ENCODE measurements at places on chromosomes 3 and 15.

GRCh38 chr3:143849854-143850549, 1.7 kb upstream of the SLC9A9 start:
- DNase-seq: peak; percentile 68

GRCh38 chr3:159904455-159904854, 84.2 kb upstream of the IL12A start:
- DNase-seq: no peak

DNA sequence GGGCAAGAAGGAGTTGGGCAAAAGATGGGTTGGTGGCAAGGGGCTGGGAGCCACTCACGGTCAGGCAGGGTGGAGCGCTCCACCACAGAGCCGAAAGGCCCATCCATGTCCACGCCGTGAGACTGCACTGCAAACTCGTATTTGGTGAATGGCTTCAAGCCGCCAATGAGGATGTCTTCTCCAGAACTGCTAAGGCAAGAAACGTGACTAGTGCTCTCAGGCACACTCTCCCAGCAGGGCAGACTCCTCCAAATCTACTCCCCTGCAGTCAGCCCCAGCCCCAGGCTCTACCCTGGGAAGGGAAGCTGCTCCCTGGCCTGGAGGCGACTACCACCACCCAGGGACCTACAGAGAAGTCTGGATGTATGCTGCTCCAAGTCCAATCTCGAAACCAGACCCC, 11.4 kb upstream of the IGDCC3 start:
- DNase-seq: no peak

DNA sequence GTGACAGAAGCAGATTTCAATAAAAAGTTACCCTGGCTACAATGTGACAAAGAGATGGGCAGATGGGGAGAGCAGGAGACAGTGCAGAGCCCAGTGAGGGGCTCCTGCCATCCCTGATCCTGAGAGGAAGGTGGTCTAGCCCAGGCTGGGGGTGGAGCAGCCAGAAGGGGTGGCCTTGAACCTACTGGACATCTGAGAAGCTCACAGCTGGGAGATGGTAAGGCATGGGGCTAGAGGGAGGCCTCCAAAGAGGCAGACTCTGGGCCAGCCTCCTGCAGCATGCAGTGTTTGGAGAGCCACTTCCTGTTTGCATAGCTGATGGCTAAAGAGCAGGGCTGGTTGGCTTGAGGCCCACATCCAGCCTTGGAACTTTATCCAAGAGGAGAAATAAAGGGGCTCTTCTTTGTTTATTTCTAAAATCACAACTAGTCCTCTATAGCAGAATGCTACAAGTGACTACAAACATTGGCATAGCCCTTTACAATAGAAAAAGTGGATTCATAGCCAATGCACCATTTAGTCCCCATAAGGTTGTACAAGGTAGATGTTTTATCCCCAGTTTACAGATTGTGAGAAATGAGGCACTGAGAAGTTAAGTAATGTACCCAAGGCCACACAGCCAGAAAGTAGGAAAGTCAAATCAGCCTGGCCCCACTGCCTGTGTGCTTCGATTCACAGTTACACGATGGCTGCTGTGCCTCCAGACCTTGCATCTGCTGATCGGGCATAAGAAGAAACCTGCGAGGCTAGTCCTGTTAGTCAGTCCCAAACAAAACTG, 4.6 kb downstream of the EFCC1 start:
- DNase-seq: no peak

GRCh38 chr15:77851691-77852090, 219.0 kb upstream of the LINGO1 start:
- peak; percentile 88 for DNase-seq

- DNase-seq: peak; percentile 38
Measured at GRCh38 chr3:34008836-34009809, 210.7 kb downstream of the PDCD6IP start.

DNA sequence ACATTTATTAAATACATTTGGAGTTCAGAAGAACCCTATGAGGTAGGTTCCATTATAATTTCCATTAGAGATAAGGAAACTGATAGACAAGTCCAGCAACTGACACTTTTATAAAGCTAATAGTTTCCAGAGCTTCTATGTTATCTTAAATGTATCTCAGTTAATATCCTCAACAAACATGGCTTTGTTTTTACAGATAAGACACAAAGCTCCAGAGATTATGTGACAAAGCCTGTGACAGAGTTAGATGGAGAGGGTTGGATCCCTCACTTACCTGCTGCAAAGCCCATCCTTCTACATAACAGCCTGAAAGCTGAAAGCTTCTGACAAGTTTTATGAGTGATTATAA, 473 bp upstream of the COMMD2 start:
- no peak for DNase-seq

- no peak for DNase-seq
Measured at GRCh38 chr3:10249833-10250232, 1.6 kb downstream of the TATDN2 start.

DNA sequence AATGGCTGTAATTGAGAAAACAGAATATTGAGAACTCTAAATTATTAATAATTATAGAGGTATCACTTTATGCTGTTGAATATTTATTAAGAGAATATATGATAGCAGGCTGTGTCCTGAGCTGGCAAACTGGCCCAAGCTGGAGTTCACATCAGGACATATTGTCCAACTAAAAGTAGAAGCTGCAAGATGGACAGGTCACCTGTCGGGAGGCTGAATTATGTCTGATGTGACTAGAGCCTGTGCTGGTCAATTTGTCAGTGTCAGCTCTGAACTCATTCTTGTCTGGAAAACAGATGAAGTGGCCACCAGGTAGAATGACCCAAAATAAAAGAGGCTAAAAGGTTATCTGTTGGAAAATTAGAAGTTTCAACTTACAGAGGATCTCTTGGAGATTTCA, 392.2 kb downstream of the LRTM1 start:
- DNase-seq: no peak

- no peak for DNase-seq
Measured at GRCh38 chr15:67520321-67521028, 456 bp upstream of the C15orf61 start.

- DNase-seq: no peak
Measured at GRCh38 chr3:190580417-190580816, 66.5 kb downstream of the IL1RAP start.

- DNase-seq: peak; percentile 31
Measured at GRCh38 chr3:151283907-151284461, 5.6 kb upstream of the P2RY14 start.

DNA sequence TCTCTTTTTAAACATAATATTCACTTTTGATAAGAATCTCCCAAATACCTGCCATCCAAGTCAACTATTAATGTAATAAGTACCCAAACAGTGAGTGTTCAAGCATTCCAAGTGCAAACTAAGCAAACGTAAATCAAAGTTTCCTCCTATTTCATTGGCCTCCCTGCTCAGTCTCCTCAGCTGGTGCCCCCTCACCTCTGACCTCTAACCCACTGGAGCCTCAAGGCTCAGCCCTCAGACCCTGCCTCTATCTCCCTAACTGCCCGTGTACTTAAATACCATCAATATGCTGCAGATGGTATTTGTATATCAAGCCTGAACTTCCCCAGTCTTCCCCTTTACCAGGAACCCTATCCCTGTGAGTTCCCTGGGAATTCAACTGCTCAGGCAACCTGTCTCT, 31.8 kb downstream of the CHSY1 start:
- no peak for DNase-seq

GRCh38 chr3:130971208-130971607, 55.4 kb downstream of the ASTE1 start:
- DNase-seq: no peak

DNA sequence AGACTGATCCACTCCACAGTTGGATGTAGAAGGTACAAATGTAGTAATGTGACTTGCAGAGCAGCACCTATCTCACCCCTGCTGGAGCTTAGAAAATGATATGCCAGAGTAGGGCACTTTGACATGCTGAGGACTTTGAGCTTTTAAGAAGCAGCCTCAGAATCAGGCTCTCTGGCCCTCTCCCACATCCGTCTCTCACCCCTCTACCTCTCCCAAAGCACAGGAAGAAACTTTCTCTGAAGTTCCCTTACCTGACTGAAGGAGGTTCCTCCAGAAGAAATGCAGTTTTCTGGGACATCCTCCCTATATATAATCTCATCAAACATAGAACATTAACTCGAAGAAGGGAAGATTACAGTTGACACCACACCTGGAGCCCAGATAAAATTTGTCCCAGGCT, 98.4 kb upstream of the PEX5L start:
- no peak for DNase-seq

DNA sequence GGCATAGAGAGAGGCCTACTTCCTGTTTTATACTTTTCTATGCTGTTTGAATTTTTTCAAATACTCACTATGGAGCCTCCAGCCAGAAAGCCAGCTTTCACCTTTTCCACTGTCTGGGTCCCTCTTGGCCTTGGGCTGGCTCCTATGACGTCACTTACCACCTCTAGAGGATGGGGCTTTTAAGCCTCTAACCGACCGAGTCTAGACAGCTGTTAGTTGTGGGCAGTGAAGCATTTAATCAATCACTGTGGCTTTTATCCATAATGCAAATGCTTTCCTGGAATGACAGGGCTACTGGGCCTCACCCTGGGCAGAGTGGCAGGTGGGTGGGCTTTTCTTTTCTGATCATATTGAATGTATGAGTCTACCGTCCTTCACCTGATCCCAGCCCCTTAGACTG, 61.9 kb downstream of the LRRK1 start:
- DNase-seq: no peak

DNA sequence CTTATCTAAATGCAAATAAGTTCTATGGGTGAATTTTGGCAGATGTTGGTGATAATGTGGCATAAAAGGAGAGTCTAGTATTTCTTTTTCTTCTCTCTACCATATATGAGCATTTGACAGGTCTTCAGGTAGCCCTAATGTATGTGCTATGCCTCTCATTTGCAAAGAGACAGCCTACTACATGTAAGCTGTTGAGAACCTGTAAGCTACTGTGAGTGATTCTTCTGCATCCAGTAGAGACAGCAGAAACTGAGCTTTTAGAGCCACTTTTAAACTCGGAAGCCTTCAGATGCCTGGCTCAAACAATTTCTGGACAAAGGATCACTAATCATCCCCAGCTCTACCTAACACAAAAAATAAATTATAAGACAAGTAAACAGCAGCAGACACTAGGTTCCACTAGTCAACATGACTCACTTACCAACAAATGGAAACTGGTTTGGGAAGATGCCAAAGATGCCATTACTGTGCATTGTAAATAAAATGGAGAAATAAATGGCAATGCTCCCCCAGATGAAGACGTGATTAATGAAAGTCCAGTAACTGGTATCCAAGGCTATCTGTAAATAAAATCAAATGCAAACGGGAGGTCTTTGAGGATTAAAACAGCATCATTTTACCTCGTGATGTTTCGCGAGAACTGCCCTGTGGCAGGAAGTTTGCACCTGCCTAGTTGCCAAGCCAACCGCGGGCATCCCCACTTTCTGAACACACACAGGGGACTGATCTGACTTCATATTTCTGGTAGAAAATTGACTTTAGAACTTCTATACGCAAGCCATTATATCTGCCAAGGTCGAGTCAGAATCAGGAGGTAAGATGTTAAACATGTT, 245.3 kb downstream of the DTWD1 start:
- DNase-seq: no peak

DNA sequence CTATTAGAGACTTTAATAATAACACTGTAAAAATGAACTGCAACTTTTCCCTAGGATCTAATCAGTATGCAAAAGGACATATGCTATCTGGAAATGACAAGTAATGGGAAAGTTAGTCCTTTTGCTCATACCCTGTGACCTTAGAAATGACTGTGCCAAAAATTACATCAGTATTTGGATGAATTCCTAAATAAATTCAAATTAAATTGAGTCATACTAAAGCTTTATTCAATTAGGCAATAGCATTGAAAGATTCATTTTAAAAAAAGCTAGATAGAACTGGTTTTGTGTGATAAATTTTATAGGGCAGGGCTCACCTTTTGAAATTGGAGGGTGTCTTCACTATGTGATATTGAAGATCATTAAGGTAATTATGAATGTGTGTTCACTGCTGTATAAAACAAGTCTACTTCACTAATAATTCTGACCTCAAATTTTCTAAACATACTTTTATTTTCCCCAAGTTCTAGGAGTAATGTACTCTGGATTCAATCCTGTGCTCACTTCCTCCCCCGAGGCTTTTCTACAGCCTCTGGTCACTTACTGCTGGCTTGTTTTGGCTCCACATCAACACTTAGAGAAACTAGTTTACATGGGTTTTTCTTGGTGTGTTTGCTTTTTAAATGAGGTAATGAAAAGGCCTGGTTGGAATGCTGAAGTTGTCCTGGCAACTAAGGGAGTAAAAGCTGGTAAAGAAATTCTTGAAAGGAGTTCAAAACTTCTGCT, 44.4 kb upstream of the SPTSSB start:
- DNase-seq: peak; percentile 92

DNA sequence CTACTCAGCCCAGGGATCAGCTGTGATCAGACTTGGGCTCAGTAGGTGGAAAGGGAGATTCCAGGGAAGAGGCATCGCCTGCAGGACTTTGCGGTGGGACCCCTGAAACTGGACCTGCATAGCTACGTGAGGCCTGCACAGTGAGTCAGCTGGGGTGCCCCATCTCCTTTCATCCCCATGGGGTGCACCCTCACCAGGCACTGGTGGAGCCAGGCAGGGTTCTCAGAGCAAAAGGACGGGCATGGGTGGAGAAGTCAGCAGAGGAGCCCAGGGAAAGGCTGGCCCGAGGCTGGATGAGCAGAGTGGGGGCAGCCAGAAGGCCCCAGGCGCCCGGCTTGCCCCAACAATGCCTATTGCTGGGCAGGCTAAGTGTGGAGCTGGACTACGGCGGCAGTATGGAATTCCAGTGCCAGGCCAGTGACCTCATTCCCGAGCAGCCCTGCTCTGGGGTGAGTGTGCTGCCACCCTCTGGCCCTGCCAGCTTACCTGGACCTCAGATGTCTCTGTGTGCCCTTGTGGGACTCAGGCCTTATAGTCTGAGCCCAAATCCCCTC, 19.7 kb downstream of the ACAA1 start:
- DNase-seq: no peak

GRCh38 chr3:73874606-73875369, 250.0 kb upstream of the PDZRN3 start:
- no peak for DNase-seq

GRCh38 chr3:195045481-195046210, 225.3 kb downstream of the XXYLT1 start:
- DNase-seq: no peak

DNA sequence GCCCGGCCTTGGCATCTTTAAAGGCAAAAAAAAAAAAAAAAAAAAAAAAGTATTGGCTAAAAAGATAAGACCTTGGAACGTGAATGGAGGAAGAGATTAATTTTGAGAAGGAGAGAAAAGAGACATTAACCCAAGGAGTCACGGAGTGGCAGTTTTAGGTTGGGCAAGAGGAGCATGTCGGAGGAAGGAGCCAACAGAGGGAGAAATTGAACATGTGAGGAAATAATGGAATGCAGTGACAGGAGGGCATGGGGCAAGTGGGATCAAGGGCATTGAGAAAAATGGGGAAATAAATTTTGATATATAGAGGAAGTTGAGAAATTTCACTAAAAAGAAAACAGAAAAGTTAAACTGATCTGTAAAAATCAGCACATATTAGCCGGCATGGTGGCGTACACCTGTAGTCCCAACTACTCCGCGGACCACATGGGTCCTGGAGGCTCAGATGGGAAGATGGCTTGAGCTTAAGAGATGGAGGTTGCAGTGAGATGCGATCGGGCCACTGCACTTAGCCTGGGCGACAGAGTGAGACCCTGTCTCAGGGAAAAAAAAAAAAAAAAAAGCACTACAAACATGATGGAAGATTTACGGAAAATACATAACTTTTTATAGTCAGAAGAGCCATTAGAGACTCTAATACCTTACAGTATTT, 1.2 kb downstream of the HAUS2 start:
- DNase-seq: no peak

GRCh38 chr15:94259121-94259751, 27.9 kb downstream of the MCTP2 start:
- no peak for DNase-seq

Measured in kidney glomerular epithelial cell (primary cell).